Vagina (tissue), 2 donors: ENCODE measurements at places on chromosomes 6 and 20.

DNA sequence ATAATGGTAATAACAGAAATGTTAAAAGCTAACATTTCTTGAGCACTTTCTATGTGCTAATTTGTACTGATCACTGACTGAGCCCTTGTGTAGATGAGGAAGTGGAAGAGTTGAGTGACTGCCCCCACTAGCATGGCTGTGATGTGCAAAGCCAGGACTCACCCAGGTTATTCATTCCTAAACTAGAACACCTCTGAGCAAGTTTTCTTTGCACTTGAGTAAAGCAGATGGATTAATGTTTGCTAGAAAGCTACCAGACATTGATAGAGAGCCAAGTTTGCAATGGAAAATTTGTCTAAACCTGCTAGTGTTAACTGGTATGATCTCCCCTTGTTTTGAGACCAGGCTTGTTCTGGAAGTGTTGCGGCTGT, 467.4 kb upstream of the PLCB4 start:
- no peak for DNase-seq

GRCh38 chr6:65071480-65071879, 635.5 kb downstream of the EYS start:
- DNase-seq, result no peak

DNA sequence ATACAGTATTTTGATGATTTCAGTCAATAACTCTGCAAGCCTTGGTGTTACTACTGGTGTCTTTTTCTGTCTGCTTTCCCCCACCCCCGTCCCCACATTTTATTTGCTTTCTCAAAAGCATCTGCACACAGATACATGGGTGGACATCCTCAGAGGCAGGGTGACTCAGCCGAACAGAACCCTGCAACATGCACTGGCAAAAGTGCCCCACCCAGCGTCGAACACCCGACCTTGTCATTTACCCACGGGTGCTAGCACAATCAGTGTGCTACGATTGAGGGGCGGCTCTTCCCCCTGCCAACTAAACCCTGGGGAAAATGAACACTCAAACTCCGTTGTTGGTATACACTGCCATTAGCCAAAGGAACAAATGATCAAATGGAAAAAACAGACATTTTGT, 115.9 kb upstream of the NAA20 start:
- DNase-seq, result no peak

DNA sequence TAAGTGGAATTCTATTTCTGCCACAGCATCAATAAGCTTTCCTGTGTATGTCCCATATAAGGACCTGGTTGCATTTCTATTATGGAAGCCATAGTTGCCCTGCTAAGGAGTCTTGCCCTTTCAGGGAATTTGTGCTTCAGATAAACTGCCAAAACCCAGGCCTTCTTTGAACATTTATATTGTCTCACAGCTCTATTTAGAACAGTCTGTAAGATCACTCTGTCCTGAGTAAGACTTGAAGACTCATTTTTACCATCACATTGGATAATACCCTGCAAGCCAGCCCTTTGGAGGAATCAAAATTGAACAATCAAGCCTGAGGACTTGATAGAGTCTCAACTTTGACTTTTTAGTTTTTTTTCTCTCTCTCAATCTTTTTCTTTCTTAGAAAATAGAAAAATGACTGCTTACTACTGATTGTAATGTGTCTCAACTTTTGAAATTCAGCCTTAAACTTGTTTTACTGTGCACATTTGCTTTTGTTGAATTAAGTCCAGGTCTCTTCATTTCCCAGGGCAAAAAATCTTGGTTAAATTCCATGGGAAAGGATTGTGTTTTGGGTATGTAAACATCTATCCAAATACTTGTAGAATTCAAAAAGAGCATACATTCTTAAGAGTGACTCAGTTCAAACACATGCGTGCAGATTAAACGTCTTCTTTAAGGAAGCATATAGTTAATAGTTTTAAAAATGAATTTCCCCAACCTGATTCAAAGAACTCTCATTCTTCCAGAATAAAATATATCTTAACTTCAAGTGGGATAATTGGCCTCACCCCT, 91.2 kb downstream of the PLCB1 start:
- no peak for DNase-seq

- no peak for DNase-seq
Observed at GRCh38 chr6:20572288-20572687, 38.0 kb downstream of the CDKAL1 start.

GRCh38 chr20:35992713-35993335, 24.4 kb downstream of the CNBD2 start:
- no peak for DNase-seq

- no peak for DNase-seq
Observed at GRCh38 chr6:36829919-36830544, 9.2 kb downstream of the CPNE5 start.

- no peak for DNase-seq
Observed at GRCh38 chr6:164154588-164154987, 740.1 kb downstream of the QKI start.

GRCh38 chr6:140319209-140319608, 944.8 kb upstream of the CITED2 start:
- DNase-seq, result no peak

DNA sequence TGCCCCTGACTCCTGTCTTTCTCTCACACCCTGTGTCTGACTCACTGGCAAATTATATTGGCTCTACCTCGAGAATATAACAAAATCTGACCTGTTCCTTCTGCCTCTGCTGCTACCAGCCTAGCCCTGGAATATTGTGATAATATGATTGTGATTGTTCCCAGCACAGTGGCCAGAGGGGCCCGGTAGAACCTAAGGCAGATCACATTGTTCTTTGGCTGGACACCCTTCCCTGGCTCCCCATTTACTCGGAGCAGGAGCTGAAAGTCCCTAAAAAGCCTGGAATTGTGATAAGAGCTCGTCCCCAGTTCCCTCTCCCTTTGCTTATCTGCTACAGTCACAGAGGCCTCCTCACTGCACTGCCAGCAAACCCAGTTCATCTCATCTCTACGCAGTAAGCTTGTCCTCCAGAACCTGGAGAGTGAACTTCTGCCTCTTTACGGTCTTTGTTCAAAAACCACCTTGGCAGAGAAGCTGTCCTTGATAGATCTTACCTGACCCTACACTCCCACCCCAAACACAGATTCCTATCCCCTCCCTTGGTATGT, 21.8 kb downstream of the SERPINB6 start:
- peak; percentile 40 for DNase-seq

DNA sequence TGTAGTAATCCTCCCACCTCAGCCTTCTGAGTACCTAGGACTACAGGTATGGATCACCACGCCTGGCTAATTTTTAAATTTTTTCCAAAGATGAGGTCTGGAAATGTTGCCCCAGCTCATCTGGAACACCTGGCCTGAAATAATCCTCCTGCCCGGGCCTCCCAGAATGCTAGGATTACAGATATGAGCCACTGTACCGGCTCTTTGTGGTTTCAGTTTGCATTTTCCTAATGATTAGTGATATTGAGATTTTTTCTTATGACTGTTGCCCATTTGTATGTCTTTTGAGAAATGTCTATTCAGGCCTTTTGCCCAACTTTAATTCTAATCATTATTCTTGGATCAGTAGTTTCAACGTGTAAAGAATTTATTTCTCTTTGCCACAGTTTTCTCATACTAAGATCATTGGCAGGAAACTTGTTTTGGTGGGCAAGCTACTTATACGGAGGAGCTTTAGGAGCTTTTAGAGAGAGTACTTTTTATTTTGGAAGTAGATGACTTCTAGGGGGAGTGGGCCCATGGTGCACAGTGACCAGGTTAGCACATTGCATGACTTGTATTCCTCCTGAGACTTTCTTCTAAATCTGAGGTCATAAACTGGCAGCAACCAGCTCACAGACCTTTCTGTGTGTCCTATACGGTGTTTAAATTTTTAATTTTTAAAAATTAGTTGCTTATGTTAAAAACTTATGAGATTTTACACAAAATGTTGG, 62.3 kb downstream of the STK4 start:
- no peak for DNase-seq

DNA sequence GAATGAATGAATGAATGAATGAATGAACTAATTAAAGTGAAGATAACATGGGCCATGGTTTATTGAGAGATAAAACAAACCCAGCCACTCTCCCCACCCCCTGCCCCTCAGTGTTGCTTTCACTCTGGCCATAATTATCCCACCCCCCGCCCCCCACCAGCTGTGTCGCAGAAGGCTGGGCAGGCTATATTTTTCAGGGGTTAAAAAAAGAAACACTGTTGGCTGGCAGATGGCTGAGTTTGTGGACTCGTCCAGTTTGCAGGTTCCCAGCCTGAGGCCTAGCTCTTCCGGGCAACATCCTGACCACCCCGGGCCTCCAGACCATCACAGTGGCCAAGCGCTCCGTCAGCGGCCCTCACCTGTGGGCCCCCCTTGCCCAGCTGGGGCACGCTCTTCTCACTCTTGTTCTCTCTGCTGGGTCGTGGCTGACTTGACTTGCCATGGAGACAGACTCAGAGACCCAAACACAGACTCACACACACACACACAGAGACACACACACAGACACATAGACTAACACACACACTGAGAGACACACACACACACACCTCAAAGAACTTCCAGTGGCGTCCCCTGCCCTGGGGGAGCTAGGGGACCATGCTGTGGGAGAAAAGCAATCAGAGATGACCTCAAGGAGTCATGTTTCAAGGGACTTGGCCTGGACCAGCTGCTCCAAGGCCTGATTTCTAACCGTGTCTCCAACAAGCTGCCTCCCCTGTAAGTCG, 2.2 kb upstream of the GRM4 start:
- no peak for DNase-seq

GRCh38 chr6:122042960-122043735, 356.3 kb upstream of the HSF2 start:
- no peak for DNase-seq

DNA sequence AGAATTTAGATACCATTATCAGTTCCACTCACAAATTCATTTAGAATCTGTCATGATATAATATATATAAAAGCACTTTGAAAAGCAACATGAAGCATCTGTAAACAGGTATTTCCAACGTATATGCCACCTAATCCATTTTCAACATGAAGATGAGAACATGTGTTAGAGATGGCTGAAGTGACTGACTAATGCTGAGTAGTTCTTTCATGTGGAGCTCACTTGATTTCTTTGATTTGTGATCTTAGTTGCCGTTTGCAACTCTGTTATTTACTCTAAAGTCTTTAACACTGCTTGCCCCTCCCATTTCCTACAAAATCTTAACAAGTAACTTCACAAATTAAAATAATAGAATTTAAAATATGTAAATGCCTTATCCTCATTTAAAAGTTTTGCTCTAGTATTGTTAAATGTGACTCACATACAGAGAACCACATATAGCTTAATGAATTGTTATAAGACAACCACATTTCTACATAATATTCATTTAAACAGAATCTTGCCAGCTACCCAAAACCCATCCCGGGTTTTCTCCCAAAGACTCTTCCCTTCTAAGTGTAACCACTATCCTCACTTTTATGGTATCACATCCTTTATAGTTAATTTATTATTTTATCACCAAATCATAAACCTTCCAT, 78.3 kb downstream of the ME1 start:
- no peak for DNase-seq

DNA sequence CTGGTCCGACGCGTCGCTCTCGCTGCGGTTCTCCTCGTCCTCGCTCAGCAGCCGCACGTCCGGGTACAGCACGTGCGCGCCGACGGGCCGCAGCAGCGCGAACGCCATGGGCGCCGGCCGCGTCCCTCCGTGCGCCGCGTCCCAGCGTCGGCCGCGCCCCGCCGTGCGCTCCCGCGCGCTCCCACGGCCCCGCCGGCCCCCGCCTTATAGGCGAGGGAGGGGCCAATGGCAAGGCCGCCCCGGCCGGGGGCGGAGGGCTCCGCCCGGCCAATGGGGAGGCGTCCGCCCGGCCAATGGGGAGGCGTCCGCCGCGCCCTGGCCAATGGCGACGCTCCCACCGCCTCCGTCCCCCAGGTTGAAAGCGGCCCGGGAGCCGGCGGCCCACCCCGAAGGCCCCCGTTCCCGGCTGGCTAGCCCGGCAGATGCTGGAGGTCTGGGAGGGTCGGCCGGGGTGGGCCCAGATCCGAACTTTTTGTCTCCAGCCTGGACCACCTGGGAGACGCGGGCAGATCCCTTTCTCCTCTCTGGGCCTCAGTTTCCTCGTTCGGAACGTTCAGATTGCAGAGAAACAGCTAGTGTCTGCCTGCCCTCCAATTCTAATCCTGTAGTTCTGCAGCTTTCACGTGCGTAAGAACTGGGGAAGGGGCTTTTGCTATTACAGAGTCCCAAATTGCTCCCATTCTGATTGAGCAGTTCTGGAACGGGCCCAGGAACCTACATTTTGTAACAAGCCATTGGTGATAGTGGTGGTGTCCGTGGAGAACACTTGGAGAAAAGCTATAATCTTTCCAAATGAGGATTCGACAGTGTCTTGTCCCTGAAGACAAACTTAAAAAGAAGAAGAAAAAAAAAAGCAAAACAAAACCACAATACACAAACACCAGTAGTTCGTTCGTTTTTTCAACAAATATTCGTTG, at the start of gene TCF15:
TCF15 (minus strand) TSS at position 180 of the 917 bp plus-strand sequence; CDS start at position 108, 72 bp downstream.
- DNase-seq, result no peak

DNA sequence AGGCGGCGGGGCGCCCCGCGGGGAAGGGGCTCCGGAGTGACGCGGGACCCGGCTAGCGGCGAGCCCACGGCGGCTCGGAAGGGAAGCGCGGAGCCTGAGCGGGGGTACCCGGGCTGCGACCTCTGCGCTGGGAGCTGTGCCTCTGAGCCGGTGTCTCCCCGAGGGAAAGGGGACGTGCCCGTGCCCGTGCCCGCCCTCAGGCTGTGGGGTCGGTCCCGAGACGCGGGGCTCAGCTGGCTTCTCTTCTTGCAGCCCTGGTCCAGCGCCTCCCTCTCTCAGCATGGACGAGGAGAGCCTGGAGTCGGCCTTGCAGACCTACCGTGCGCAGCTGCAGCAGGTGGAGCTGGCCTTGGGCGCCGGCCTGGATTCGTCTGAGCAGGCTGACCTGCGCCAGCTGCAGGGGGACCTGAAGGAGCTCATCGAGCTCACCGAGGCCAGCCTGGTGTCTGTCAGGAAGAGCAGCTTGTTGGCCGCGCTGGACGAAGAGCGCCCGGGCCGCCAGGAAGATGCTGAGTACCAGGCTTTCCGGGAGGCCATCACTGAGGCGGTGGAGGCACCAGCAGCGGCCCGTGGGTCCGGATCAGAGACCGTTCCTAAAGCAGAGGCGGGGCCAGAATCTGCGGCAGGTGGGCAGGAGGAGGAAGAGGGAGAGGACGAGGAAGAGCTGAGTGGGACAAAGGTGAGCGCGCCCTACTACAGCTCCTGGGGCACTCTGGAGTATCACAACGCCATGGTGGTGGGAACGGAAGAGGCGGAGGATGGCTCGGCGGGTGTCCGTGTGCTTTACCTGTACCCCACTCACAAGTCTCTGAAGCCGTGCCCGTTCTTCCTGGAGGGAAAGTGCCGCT, 686 bp downstream of the ZGPAT start:
- DNase-seq, result no peak

DNA sequence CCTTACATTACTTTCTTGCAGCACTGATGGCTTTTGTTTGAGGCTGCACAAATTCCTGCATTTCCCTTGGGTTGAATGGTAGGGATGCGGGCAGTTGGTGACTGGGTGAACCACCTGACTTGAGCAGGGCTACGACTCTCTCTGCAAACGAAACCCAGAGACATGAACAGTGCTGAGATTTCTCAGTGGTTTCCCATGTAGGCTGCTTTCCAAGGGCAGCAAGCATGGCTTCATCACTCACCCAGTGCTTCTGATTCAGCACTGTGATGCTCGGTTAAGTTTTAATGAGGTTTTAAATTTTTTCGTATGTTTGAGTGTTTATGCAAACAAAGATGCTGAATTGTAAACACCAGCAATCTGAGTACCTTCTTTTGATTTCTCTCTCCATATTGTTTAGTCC, 127.2 kb downstream of the MTHFD1L start:
- DNase-seq, result no peak
